ENCODE measurements at places on chromosomes 1 and 21.

GRCh38 chr1:223683586-223684487 lies 18.3 kb upstream of the CAPN8 start:
- DNase-seq: no peak

- DNase-seq: no peak
Observed at GRCh38 chr1:117843791-117844190, 85.6 kb downstream of the GDAP2 start.

DNA sequence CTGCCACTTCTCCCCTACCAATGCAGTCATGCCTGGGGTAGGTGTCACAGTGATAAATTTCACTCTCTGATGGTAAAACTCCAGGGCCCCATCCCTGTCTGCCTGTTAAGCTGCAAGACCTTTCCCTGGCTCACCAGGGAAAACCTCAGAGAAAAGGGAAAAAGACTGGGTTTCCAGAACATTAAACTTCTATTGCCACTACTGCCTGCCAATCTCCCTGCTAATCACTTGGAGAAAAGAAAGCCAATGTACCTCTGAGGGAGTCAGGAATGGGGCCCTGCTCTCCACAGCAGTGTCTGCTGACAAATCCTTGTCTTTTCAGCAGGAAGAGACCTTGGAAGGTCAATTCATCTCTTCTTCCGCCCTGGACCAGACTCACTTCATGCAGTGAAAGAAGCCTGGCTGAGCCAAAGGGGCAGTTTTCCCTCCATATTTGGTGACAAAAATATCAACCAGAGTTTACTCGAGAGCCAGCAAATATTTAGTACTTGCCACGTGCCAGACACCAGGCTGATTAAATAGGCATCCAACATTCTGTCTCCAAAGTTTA lies 49.1 kb upstream of the CTTNBP2NL start:
- no peak for DNase-seq

DNA sequence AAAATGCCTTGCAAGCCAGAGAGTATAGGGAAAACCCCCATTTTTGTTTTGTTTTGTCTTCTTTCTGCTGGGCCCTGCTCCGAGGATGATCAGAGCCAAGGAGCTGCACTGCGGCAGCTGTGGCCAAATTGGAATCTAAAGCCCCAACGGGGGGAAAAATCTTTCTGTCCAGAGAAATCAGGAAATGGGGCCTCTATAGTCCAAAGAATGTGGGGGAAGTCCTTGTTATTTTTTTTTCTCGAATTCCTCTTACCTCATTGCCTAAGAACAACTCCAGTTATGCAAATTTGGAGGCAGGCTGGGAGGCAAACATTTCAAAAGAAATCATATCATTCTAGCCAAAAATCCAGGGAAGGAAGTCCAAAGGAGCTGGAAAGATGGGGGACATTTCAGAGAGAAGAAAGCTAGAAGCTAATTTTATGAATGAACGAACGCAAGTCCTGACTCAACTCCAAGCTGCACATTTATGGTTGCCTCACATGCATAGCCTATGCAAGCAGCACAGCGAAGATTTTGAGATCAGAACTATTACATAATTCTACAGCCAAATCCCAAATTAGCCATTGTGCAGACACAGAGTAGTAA lies 263.2 kb downstream of the KCTD3 start:
- DNase-seq: no peak

DNA sequence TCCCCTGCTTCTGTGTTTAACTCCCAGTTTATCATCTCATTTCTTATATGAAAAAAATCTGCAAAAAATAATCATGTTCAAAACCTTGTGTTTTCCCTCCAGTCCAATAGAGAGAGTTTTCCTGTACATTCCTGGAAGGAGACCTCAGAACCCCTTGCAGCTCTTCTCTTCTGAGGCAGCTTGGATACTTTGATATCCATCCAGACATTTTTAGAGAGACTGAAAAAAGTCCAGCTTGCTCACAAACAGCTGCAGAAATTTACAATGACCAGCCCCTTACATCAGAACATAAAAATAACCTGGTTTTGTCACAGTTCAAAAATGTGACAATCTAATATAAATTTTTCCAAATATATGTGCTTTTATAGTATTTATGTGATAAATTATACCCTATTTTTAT lies 73.3 kb upstream of the C1orf115 start:
- DNase-seq: no peak

- DNase-seq: no peak
Observed at GRCh38 chr1:92944901-92945747, 16.1 kb downstream of the DIPK1A start.

DNA sequence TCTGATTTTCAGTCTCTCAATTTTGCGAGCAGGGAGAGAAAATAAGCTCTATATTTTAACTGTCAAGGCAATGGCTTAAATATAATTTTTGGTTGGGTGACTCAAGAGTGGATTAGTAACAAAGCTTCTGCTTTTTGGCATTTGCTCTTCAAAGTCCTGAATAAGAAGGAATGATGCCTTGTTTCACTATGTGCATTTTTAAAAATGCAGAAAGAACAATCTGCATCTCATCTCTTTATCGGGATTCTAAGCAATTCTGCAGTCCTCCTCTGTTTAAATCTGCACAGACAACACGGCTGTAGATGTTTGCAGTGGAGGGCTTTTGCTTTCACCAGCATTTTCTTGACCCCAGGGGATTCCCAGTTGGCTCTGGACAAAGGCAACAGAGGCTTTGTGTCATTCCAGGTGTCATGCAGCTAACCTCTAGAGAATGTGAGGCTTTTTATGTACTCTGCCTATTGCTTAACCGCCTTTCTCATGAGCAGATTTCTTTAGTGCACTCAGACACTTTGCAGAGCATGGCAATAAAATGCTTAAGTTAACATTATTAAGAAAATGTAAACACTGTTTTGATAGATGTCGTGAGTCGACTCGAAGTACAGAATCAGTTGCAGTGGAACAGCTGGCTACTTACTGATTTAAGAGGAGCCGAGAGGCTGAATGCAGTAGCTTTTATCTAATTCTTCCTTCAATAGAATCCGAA lies 783.2 kb upstream of the NEGR1 start:
- no peak for DNase-seq

DNA sequence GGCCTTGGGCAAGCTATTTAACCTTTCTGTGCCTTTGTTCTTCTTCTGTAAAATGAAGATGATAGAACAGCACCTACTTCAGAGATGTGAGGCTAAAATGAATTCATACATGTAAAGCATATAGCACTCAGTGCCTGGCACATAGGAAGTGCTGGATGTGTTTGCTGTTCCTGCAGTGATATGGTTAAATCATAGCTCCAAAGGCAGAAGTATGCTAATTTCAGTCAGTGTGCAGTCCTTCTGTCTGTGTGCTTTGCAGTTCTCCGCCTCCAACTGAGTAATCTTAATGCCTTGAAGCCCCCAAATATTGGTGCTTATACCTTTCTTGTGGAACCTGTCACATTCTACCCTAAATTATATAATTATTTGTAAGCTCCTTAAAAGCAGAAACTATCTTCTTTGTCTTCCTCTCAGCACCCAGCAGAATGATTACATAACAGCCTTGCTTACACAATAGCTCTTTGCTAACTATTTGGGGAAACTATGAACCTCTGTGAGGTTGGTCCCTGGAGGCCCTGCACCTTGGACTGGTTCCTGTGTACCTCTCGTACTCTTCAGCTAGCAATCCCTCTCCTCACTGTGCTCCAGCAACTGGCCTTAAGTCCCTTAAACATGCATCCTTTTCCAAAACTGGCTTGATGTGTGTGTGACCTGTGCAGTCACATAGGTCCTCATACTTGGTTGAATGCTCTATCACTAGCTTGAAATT lies 57.0 kb upstream of the CACYBP start:
- no peak for DNase-seq

DNA sequence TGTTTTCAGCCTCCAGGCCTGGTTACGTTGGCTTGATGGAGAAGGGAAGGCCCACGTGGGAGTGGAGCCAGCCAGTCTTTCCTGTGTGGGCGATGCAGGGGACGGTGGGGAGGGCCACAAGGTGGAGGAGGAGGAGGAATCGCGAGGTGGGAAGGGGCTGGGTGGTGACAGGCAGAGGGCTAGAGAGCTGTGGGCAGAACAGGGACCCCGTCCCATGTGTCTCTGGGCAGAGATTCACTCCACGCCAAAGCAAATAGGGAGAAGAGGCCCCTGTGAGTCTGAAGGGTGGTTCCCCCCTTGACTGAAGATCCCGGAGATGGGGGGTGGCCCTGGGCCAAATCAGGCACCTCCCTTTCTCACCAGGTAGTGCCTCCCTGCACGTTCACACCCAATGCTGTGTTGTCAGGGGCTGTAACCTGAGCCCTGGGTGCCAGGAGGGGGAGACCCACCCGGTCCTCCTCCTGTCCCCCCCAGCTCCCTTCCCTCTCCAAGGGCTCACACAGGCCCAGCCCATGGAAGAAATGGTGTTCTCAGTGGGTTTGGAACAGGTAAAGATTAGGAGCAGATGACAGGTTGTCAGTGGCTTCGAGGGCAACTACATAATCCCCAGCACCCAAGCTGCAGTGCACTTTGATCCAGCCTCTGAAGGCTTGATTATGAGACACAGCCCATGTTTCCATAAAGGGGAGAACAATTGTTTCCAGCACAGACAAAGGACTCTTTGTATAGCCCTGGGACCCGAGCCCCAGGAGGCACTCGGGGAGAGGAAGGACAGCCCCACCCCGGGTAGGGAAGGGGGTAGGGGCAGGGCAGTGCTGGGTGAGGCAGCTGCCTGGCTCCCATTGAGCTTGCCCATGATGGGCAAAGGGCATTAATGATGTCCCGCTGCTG lies 37.7 kb upstream of the GPR37L1 start:
- DNase-seq: no peak

- DNase-seq: no peak
Observed at GRCh38 chr1:246001837-246002230, 505.2 kb downstream of the SMYD3 start.

- DNase-seq: no peak
Observed at GRCh38 chr1:172252321-172252720, 168.2 kb upstream of the C1orf105 start.

DNA sequence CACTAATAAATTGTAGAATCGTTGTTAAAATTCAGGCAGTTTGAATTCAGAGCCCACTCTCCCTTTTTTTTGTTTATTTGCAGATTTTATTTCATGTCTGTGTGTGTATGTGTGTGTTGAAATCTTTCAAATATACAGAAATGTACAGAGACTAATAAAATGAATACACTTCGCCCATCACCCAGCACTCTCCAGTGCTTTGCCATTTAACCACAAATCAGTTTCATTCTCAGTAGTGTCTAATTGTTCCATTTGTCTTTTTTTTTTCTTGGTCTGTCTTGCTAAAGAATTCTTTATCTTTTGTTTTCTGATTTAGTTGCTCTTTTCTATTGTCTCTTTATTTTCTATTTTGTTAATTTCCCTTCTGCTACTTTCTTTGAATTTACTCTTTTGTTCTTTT lies 99.7 kb downstream of the HIVEP3 start:
- no peak for DNase-seq

DNA sequence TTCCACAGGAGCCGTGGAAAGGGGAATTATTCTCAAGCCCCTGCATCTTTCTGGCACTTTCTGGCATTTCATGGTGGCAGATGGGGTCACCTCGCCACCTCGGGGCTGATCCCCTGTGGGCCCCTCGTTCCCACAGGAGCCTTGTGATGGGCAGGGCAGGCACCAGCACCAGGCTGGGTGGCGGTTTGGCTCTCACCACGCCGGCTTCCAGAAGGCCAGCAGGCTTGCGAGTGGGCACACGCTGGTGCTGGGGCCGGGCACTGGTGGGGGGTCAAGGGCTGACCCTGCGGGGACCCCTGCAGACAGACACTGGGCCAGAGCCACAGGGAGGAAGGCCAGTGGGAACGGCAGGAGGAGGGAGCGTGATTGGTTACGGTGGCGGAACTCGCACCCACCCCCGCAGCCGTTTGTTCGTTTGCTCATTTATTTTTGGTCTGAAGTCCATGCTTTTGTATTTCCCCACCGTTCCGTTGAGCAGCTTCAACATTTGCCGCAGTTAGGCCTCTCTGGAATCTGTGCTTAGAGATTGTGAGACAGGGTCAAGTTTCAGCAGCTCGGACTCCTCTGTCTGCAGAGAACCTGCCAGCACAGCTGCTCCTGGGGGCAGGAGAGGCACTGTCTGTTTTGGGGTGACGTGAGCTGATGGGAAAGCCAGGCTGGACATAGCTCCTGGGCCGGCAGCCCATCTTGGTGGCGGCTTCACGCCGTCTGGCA lies 5.3 kb downstream of the COL18A1 start:
- no peak for DNase-seq

- DNase-seq: no peak
Observed at GRCh38 chr1:23667411-23667810, 24.2 kb upstream of the RPL11 start.

DNA sequence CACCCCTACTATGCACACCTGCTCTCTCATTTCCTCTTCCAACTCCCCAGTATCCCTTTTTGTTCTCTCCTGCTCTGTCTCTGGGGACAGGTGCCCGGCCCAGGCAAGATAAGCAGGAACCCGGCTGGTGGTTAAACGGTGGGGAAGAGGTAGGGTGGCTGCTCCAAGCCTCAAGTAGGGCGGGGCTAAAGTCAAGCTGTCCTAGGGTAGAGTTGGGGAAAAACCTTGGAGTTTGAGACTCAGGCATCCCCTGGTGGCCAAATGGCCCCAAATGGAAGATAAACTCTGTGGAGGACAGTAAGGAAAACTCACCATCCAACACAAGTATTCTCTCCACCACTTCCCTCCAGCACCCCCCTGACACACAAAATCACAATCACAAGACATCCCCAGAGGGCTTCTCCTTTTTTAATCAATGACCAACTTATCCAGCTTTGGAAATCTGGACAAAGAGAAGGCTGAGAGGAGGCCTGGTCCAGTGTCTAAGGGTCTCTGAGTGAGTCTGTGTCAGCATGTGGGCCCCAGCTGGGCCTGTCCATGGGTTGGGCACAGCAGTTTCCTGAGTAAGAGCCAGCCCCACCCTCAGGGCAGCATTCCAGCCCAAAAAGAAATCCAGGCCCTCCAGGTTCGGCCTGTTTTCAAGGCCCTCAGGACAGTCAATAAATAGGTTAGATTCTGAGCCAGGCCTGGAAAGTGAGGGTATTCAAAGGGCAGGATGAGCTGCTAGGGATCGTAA lies 9.8 kb downstream of the POMGNT1 start:
- DNase-seq: no peak

- no peak for DNase-seq
Observed at GRCh38 chr1:119380304-119380703, 11.7 kb downstream of the HAO2 start.

DNA sequence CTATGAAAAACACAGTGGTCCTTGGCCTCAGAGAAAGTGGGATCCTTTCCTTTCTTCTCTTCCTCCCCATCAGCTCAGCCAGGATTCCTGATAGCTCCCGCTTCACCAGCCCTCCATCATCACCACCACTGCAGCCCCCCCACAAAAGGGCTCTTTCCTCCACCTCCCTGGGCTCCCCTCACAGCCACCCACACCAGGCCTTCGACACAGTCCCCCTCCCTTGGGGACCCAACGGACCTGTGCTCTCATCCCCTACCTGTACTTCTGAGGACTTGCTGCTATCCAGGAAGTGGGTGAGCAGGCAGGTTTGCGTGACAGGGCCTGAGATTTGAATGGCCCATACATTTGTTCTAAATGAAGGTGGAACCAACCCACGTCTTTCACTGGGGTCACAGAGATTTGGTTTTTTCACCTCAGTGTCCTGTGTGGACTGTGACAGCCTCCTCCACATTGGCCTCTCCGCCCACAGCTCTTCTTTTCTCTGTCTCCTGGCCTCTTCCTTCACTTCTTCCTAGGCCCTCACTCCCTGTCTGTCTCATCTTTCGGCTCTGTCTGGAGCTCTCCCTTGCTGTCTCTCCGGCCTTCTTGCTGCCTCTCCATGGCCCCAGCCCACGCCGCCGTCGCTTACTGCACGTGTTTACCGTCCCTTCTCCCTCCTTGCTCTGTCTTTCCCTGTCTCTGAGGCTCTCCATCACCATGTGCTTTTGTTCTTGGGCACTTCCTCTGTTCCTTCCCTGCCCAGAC lies 238.6 kb downstream of the FOXD2 start:
- no peak for DNase-seq

- no peak for DNase-seq
Observed at GRCh38 chr1:233081735-233082134, 131.3 kb downstream of the NTPCR start.

- DNase-seq: no peak
Observed at GRCh38 chr1:161915051-161915503, 108.6 kb downstream of the OLFML2B start.
